ENCODE measurements at places on chromosomes 12 and 14.

GRCh38 chr14:69863083-69863482 lies 16.1 kb upstream of the SMOC1 start:
- no peak for DNase-seq

- DNase-seq: no peak
These were observed 742.7 kb downstream of the VRK1 start for GRCh38 chr14:97539884-97540283.

- no peak for DNase-seq
These were observed 6.1 kb upstream of the BDKRB2 start for GRCh38 chr14:96198430-96199130.

- peak; percentile 78 for DNase-seq
These were observed 10.3 kb upstream of the FERMT2 start for GRCh38 chr14:52961060-52961639.

DNA sequence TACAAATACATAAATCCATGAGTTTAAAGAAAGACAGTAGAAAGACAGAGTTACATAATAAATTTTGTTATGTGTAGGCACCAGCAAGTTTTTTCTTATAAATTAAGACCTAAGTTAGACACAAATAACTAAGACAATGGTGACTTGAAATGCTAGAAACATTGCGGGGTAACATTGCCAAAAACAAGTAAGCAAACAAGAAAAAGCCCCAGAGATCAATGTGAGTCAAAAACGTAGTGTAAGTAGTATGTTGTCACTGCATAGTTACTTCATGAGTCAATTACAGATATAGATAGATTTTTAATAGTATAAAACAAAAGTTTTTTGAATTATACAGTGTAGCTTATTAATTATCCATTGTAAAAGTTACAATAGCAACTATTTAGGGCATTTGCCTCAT lies 83.4 kb downstream of the CNTN1 start:
- DNase-seq: no peak

DNA sequence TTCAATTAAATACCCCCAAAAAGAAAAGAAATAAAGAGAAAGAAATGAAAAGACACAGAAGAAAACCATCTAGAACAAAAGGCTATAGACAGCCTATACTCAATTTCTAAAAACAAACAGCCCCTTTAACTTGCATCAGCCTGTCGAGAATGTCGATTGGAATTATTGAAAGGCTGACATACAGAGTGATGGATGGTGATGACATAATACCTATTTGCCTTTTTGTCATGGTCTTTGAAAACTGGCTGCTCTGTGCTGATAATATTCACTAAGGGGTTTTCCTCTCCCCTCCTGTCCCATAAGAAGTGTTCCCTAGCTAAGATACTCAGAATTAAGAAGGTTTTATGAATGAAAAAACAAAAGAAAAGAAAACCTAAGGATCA lies 393.7 kb downstream of the SOX5 start:
- no peak for DNase-seq

- DNase-seq: no peak
These were observed 11.0 kb downstream of the FKBP3 start for GRCh38 chr14:45123271-45123670.

DNA sequence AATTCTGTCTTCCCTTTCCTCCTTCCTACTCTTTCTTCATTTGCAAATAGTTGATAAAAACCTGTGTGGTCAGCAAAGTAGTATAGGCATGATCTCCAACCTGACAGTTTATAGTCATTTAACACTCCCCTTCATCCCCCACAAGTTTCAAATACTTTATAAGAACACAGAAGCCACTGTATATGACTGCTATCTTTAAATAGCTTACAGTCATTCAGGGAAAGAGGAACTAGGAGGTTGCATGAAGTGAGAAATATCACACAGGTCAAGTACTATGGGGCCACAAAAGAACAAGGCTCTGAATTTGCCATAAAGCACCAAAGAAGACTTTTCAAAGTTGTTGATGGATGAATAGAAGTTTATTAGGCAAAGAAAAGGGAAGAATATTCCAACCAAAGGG lies 431.3 kb downstream of the NPAS3 start:
- DNase-seq: no peak

- DNase-seq: no peak
These were observed 98.0 kb downstream of the FBXL14 start for GRCh38 chr12:1496162-1496900.

GRCh38 chr14:90398315-90398839 lies 1.5 kb downstream of the CALM1 start:
- peak; percentile 51 for DNase-seq

- DNase-seq: no peak
These were observed 24.0 kb downstream of the ACSM4 start for GRCh38 chr12:7327918-7328317.

GRCh38 chr14:90412058-90412457 lies 15.2 kb downstream of the CALM1 start:
- DNase-seq: no peak

GRCh38 chr12:47303995-47304560 lies 224.3 kb upstream of the AMIGO2 start:
- no peak for DNase-seq

- peak; percentile 61 for DNase-seq
These were observed 847 bp downstream of the MMP14 start for GRCh38 chr14:22837114-22837749.

DNA sequence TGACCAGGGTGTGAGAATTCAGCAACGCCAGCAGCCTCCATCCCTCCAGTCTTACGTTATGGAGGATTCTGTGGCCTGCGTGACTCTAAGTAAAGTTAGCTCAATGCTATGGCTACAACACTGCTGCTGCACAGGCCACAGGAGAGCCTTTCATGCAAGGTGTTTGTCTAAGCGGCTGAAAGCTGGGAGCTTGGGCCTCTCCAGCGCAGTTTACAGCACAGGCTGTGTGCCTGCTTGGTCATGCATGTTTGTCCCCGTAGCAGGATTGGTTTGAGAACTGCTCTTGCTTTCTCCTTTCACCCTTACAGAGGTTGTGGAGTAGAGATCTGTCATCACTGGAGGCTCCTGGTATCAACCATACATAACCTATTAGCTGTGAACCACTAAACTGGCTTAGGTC lies 113.1 kb upstream of the TMCC3 start:
- DNase-seq: no peak

- no peak for DNase-seq
These were observed 5.6 kb downstream of the CHFR start for GRCh38 chr12:132881818-132882217.

- DNase-seq: no peak
These were observed 133.2 kb downstream of the PRKCH start for GRCh38 chr14:61454545-61454944.

DNA sequence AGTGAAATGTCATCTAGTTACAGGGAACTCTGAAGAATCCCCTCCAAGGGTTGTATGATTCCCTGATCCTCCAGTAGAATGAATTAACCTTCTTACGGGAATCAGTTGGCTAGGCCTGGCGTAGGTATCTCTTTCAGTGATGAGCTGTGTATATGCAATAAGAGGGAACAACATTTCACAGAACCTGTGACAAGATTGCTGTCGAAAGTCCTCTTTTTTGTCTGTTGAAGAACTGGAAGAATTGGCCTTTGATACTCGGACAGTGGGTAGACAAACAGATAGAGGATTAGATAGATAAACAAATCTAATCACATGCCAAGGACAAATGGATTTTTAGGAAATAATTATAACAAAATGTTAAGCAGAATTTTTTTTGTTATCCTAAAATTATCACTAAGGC lies 184.6 kb downstream of the MDGA2 start:
- no peak for DNase-seq
